H4 (cell line): ENCODE measurements at places on chromosomes 13 and 19.

DNA sequence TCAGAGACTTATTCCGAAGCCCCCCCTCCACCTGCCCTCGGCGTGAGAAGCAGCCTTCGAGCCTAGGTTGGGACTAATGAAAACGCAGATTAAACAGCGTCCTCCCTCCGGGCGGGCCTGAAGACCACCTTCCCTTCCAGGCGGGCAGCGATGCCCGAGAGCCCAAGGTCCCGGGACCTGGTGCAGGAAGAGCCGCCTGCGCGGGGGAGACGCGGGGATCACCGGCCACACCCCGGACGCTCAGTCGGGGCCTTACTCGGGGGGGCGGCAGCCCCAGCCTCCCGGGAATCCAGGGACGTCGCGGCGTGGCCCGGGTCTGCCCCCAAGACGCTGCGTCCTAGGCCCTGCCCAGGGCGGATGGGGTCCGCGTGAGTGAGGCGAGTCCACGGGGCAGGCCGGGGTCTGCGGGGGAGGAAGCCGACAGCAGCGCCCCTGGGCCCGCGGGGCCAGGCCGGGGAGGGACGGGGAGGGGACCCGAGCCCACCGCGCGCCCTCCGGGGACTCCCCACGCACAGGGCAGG lies 33.3 kb upstream of the SPACA7 start:
- DNase-seq: no peak

GRCh38 chr19:10797541-10798256 lies 38.3 kb downstream of the TMED1 start:
- DNase-seq: no peak

GRCh38 chr13:46071590-46072249 lies 19.2 kb upstream of the ZC3H13 start:
- DNase-seq: no peak

DNA sequence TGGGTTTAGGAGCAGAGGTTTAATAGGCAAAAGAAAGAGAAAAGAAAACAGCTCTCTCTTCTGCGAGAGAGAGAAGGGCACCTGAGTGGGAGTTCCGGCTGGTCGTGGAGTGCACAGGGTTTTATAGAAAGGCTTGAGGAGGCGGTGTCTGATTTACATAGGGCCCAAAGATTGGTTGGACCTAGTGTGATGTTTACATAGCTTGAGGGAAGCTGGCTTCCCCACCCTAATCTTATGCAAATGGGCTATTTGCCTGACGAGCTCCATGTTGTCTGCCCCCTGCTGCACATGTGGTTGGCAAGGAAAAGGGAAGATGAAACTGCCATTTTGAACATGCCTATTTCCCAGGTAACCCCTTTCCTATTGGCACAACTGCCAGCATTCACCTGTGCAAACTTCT lies 21.5 kb upstream of the MEDAG start:
- peak; percentile 46 for DNase-seq

DNA sequence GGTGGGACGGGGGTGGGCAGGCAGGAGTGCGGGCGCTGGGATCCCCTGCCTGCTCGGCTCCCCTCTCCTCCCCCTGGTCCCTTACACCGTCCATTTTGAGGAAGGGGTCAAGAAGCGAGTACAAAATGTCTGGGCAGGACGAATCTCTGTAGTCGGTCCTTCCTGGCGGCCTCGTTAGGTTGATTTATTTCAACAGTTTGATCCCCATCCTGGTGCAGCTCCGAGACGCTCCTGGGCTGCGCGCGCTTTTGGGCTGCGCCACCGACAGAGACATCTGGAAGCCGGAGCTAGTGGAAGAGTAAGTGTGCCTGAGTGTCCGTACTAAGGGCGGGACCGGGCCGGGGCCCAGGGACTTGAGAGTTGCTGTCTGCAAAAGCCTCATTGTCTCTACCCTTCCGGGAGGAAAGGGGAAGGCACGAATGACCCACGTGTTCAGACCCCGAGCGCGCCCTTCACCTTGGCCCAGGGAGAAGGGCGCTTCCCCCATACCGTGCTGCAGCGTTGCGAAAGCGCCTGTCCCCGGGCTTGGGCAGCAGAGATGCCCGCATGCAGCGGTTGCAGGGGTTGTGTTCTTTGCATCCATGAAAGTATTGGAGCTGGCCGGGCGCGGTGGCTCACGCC lies 1.8 kb downstream of the ZNF114 start:
- no peak for DNase-seq

DNA sequence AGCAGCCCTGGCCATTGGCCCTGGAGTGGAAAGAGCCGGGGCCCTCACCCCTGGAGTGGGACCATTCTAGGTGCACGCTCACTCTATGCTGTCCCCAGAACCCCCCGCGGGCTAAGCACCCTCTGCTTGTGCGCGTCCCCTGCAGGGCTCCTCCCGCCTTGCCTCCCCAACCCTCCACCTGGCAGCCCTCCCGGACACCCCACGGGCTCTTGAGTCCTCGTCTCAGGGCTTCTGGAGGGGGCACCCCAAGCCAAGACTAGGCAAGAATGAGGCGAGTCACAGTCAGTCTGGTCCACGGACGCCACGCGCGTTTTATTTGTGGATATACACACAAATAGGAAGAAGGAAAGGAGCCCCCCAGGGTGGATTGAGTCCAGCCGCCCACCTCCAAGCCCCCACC lies 7.0 kb upstream of the TMEM161A start:
- DNase-seq: no peak

DNA sequence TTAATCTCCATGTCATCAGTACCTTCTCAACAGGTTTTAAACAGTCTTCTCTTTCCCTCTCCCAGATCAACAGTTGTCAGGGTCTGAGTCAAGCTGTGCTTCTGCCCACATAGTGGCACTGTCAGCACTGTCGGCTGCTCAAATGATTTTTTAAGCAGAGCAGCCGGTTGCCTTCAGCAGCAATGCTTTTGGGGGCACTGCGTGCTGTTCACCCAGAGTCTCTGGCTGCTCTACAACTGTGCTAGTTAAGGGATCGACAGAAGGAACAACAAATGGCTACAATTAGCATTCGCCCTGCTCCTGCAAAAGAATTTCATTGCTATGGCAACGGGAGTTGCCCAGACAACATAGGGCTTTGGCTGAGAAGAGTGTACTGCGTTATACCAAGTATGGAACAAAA lies 412.9 kb downstream of the DIAPH3 start:
- no peak for DNase-seq

DNA sequence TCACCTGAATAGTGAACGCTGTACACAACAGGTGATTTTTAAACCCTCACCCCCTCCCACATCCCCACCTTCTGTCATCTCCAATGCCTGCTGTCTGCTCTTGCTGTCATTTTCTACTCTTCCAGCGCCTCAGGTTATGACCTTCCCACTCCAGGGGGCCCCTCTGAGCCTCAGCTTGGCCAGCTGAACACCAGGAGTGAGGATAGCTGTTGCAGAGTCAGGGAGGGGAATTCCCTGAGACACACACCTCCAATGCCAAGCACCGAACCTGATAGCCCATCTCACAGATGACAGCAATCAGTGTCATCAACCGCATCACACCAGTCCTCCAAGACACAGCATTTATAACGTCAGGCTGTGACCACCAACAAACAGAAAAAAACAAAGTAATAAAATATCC lies 193.5 kb downstream of the ZNF536 start:
- no peak for DNase-seq

DNA sequence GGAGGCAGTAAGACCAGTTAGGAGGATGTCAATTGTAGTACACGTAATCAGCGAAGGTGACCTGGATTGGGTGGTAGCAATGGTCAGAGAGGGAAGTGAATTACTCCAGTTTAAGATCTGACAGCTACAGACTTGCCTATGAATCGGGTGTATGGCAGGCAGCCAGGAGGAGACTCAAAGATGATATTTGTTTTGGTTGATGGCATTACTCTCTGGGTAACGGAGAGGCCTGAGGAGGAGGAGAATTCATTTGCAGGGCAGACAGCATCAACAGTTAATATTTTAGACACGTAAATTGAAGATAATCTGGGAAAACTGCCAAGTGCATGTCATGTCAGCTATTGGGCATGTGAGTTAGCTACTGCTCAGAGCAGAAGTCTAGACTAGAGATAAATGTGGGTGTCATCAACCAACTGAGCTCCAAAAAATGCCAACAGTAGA lies 109.2 kb downstream of the SGCG start:
- no peak for DNase-seq

- no peak for DNase-seq
These were observed 13.5 kb upstream of the PLEKHF1 start for GRCh38 chr19:29651622-29652394.

GRCh38 chr19:17104679-17105078 lies 29.1 kb downstream of the MYO9B start:
- no peak for DNase-seq

- peak; percentile 61 for DNase-seq
These were observed 11.6 kb downstream of the NFILZ start for GRCh38 chr19:8641908-8642547.

- DNase-seq: no peak
These were observed 108.2 kb downstream of the SHISA2 start for GRCh38 chr13:25943658-25944057.

GRCh38 chr13:110225003-110225402 lies 82.0 kb downstream of the COL4A1 start:
- no peak for DNase-seq

DNA sequence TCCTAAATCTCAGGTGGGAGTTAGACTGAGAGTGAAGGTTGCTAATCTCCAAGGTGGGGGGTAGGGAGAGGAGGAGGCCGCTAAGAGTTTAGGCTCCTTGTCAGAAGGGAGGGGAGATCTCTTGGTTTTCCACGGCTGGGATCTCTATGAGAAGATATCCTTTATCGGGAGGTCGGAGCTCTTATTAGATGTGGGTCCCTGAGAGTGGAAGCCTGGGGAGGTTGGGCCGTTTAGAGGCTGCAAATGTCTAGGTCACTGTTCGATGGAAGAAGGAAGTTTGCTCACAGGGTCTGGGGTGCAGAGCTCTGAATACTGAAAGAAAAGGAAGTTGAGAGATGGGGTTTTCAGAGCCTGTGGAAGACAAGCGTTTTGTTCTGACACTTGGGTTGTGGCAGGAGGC lies 3.8 kb downstream of the MYADM start:
- DNase-seq: no peak

DNA sequence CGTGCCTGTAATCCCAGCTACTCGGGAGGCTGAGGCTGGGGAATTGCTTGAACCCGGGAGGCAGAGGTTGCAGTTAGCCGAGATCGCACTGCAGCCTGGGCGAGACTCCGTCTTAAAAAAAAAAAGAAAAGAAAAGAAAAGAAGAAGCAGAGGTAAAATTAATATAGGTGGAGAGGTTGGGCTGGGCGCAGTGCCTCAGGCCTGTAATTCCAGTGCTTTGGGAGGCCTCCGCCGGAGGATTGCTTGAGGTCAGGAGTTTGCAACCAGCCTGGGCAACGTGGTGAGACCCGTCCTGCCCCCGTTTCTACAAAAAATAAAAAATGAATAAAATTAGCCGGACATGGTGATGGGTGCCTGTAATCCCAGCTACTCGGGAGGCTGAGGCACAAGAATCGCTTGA lies 912 bp upstream of the TUBA3C start:
- no peak for DNase-seq

GRCh38 chr19:8468761-8469373 lies 24.1 kb downstream of the HNRNPM start:
- no peak for DNase-seq

GRCh38 chr13:113770441-113770840 lies 11.4 kb downstream of the TMEM255B start:
- no peak for DNase-seq

GRCh38 chr19:30029721-30030510 lies 87.9 kb downstream of the URI1 start:
- DNase-seq: peak; percentile 70

DNA sequence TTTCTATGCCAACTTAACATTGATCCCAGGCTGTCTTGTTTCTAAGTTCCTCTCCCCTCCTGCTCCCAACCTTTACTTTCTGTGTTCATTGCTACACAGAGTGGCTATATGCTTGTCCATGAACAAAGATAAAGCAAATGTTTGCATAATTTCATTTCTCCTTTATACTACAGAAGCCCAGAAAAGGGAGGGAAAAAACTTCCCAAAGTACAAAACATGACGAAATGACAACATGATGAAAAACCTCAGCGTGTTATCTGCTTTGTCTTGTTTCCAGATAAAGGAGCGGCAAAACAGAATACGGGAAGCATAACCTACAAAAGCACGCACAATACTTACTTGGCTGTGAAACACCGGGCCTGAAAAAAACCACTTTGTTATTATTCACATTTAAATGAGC lies 336.8 kb downstream of the DNAJC15 start:
- DNase-seq: no peak

GRCh38 chr19:18493440-18494266 lies 28.2 kb downstream of the ELL start:
- DNase-seq: no peak

DNA sequence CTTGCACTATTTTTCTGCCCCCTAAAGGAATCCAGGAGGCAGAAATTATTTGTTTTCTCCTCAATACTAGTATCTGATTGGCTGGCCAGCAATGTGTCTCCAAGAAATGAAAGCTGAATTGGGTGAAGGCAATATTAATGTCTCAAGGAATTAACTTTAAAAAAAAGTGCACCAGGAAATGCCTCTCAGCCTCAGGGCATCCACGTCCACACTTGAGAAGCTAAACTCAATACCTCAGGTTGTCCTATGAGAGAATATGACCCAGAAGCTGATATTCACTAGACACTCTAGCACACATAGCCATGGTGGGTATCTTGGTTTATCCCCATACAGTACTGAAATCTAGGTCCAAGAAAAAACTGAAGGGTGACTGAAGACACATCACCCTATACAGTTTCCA lies 2.1 kb downstream of the ZNF91 start:
- DNase-seq: no peak

DNA sequence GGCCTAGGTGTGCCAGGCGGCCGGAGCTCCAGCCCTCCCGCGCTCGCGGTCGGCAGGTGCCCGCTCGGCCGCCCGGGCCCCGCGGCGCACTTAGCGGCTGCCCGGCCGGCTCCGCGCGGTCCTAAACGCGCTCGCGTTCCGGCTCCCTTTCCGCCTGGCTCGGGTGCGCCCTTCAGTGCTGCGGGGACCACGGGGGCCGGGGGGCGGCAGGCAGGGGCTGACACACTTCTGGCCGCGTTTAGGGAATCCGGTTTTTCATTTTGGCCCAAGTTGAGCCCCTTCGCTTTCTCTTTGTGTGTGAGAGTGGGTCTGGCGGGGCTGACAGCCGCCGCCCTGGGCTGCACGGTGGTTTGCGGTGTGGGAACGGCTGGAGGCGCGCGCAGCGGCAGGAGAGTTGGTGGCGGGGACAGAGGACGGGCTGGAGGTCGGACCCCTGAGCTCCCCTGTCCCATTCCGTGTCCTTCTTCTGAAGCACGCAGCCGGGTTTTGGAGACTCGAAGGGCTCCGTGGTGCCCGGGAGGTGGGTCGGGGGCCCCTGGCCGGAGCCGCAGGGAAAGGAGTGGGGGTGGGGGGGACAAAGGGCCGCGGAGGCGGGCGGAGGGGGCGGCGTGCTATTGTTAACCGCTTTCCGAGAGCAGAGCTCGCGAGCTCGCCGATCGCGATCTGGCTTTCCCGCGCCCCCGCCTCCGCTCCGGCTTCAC lies 3.1 kb downstream of the FGF9 start:
- no peak for DNase-seq
